Nucleus accumbens (tissue), 56 donors: ENCODE measurements at places on chromosomes 11 and 22.

DNA sequence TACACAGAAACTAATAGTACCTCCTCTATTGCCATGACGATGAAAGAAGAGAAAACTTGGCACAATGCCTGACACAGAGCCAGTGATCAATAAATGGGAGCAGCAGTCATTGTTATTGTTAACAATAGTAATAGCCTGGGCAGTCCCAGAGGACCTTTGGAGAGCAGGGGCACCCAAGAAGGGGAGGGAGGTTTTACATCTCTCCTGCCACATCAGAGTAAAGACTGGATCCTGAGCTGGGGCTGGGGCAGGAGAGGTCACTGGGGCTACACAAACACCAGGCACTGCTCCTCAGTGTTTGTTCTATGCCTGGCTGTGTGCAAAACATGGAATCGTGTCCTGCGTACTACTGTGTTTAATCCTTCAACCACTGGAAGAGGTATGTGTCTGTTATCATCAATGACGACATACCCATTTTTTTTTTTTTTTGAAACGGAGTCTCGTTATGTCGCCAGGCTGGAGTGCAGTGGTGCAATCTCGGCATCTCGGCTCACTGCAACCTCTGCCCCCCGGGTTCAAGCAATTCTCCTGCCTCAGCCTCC, 25.0 kb upstream of the CREB3L1 start:
- DNase-seq, result no peak

DNA sequence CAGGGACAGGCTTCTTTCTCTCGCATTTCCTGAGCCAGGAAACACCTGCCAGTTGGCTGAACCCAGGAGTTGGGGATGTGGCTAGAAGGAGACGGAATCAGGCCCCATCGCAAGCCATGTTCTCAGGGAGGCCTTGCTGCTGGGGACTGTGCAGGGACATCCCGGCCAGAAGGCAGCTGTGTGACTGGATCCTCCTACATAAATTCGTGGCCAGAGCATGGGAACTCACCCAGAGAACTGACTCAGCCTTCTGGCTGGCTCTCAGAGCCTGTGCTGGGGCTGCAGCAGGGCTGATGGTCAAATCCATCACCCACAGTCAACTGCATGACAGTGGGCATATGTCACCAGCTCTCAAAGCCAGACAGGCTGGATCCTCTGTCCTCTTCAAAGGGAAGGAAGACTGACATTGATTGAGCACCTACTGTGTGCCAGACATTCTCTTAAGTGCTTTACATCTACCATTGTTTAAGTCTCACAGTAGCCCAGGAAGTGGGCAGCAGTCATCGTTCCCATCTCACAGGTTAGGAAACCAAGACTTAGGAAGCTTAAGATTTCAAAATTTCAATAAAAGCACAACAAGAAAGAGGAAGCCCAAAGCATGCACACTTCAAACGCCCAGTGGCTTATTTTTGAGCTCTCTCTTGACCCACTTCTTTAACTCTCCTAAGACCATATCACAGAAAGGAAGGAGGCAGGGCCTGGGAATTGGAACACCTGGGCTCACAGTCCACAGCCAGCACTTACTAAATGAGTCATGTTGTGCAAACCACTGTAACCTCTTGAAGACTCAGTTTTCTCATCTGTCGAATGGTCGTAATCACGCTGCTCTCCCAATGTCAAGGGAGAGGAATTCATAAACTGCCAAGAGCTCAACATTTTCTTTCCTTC, 30.9 kb upstream of the CACNG2 start:
- DNase-seq, result no peak

- DNase-seq, result peak; percentile 24
These were observed 345.4 kb upstream of the KIRREL3 start for GRCh38 chr11:127345819-127346459.

GRCh38 chr11:57288771-57289579, 35.8 kb downstream of the TNKS1BP1 start:
- DNase-seq, result no peak

DNA sequence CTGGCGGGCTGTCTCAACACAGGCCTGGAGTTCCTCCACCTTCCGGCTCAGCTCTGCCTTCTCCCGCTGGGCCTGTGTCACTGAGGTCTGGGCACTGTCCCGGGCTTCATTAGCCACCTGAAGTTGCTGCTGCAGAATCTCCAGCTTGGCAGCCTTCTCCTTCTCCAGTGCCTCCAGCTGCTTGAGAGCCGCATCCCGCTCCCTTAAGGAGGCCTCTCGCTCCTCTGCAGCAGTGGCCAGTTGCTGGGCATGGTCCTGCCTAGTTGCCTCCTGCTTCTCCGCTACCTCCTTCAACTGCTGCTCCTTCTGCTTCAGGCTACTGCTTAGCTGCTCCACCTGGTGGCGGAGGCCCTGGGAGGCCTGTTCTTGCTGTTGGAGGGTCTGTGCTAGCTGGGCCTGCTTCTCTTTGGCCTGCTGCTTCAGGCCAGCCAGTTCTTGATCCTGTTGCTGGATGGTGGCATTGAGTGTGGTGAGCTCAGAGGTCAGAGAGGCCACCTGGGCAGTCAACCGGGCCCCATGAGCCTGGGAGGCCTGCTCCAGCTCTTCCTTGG, 16.9 kb downstream of the IL18BP start:
- DNase-seq, result no peak

- no peak for DNase-seq
These were observed 110.9 kb upstream of the BLID start for GRCh38 chr11:122226810-122227379.

DNA sequence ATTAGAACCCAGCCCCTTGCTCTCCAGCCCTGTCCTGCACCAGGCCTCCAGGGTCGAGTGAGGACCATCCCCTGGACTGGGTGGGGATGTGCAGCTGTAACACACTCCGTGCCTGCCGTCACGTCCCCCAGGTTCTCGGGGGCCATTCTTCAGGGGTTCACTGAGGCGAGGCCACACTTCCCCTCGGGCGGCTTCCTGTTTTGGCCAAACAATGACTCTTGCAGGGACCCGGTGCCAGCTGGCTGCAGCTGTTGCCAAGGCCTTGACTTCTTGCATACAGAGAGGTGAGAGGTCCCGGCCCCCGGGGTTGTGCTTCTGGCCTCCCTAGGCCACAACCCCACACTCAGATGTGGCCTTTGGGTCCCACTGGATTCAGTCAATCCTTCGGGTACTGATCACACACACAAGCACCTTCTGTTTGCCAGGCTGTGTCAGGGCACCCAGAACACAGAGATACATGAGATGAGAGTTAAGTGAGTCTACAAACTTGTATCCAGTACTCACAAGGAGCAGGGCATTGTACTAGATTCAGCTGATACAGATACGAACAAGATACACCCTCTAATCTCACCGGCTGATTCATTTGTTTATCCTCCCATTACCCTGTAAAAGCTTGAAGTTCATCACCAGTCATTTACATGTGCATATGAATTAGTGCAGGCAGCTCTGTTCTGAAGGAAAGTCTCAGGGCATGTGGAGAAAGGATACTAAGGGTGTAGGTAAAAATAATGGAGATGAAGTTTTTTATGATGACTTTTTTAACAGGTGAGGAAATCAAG, 32.9 kb downstream of the LRRC32 start:
- DNase-seq, result no peak

DNA sequence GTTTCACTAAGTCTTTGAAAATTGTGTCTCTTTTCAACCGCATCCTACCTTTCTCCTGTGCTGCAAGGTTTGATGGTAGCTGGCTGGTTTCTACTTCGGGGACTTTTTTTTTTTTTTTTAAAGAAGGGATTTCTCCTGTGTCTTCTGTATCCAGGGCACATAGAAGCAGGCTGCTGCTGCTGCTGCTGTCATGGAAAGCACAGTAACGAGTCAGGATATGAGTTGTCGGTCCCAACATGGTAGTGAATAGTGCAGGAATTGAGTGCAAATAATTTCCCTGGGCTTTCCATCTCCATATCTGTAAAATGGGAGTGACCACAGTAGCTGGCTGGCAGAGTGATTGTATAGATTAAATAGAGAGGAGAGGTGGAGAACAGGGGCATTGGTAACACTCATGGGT, 118.3 kb upstream of the NAV2 start:
- DNase-seq, result no peak

DNA sequence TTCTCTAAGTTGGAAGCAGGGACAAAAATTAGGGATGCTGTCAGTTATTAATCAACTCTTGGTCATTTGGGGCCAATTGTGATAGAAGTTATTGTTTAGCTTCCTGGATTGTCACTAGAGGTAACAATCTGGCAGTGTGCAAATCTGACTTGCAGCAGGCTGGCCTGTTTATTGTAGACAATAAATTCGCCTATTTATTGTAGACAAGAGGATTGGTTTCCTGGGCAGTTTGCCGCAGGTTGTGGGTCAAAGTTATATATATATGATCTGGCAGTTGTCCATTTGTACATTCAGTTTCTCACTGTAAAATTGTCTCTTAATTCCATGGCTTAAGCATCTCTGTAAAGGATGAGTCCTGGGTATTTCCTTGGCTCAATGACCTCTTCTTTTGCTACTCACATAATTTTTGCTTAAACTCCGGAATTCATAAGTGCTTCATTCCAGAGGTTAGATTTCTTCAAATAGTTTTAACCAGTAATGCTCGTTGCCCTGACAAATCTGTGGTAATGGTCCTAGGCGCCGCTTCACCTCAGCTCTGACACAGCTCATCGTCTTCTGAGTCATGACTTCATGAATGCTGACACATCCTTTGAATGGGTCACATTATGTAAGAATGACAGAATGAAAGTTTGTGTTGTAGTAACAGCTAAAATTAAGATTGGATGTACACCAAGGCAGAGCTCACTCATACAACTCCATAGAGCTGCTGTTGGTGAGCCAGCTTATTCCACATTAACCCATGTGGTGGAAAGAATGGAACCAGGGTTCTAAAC, 7.8 kb upstream of the MMP3 start:
- DNase-seq, result no peak

DNA sequence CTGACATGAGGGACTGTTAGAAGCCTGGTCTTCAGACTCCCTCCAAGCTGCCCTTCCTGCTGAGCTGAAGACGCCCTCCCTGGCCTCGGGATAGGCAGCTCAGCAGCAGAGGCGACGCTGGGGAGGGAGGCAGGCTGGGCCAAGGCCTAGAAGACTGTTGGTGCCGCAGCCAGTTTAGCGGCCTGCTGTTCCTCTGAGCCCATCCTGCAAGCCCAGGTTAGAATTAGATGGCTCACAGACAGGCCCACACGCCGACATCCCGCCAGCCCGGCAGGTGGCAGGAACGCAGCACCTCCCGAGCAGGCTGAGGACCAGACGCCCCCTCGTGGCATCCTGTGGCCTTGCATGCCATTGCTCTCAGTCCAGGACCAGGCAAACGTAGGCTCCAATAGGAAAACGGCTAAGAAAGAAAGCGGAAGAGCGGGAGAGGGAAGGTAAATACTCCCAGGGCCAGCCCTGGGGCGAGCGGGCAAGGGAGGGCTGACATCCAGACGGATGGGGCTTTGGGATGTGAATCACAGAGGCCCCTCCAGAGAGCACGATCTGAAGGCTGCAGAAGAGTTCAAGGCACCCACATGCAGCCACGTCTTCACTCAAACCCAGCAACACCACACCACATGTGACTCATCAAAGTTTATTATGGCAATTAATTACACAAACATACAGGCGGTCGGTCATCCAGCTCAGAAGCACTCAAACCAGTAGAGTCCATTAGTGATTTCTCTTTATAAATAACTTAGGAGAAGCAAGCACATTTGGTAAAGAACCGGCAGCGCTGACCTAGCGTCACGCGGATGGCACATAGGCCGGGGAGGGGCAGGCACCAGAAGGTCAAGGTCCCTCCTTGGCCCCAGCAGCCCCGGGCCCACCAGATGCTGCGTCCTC, 27.6 kb downstream of the CD5 start:
- no peak for DNase-seq

DNA sequence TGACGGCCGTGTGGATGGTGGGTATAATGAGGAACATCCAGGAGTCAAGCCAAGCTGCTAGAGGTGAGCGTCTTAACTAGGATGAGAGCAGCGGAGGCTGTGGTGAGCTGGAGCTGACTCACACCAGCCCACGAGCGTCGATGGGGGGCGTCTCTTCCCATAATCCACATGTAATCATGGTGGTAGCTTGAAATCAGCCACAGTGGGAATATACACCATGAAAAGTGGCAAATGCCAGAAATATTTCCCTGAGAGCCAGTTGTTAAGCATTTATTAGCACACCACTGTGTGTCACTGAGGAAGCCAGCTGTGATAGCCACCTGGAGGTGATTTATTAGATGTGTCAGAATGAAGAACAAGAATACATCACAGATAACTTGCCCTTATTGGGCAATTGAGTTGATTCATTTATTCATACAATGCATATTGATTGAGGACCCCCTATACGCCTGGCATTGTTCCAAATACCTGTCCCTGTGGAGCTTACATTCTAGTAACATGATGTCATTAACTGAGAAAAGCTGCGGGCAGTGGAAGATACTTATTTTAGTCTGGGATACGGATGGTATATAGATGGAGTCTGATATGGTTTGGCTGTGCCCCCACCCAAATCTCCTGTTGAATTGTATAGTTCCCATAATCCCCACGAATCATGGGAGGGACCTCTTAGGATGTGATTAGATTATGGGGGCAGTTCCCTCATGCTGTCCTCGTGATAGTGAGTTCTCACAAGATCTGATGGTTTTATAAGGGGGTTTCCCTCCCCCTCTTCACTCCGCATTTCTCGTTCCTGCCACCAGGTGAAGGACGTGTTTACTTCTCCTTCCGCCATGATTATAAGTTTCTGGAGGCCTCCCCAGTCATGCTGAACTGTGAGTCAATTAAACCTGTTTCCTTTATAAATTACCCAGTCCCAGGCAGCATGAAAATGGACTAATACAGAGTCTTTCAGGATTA, 473.4 kb downstream of the METTL15 start:
- DNase-seq, result no peak

DNA sequence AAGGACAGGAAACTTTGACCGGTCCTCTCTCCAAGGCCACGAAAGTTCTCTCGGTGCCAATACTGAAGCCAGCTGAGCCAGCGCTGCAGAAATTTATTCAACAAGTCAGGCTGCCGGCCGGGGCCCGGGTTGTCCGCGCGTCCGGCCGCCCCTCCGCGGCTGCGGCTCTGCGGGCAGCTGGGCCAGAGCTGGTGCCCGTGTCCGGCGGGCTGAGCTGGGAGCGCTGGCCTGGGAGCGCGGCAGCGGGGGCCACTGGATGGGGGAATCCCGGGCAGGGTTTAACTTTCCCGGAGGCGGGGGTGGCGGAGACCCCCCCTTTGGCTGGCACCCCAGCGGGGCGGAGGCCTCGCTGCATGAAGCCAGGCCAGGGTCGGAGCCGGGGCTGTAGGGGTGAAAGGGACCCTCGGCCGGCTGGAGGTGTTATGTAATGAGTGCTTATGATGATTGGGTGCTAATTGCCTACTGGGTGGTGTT, 12.3 kb upstream of the CACNA1I start:
- no peak for DNase-seq
